ENCODE measurements at places on chromosomes 6 and 20.

GRCh38 chr20:15482525-15482924 lies 1090.7 kb downstream of the KIF16B start:
- DNase-seq = no peak

DNA sequence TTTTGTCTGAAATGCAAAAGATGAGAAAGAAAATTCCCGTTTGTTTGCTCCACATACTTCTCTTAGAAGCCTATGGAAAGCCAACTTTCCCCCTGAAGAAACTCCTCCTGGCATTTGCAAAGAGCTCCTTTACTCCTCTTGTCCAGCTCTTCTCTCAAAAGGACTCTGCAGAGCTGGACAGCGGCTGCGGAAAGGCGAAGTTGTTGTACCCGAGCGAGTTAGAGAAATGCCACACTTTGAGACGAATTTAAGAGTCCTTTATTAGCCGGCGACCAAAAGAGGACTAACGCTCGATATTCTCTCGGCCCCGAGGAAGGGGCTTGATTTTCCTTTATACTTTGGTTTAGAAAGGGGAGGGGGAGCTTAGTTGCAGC lies 157.8 kb downstream of the TRIM27 start:
- no peak for DNase-seq

- no peak for DNase-seq
Measured at GRCh38 chr20:19937651-19938420, 79.3 kb upstream of the NAA20 start.

- DNase-seq = peak; percentile 87
Measured at GRCh38 chr20:1313236-1313964, 15.5 kb downstream of the SDCBP2 start.

GRCh38 chr6:157962601-157963302 lies 18.9 kb upstream of the SYNJ2 start:
- DNase-seq = no peak

- DNase-seq = no peak
Measured at GRCh38 chr6:165321555-165322145, 12.2 kb upstream of the C6orf118 start.

GRCh38 chr6:36666826-36667591 lies 11.5 kb upstream of the CDKN1A start:
- peak; percentile 97 for DNase-seq

DNA sequence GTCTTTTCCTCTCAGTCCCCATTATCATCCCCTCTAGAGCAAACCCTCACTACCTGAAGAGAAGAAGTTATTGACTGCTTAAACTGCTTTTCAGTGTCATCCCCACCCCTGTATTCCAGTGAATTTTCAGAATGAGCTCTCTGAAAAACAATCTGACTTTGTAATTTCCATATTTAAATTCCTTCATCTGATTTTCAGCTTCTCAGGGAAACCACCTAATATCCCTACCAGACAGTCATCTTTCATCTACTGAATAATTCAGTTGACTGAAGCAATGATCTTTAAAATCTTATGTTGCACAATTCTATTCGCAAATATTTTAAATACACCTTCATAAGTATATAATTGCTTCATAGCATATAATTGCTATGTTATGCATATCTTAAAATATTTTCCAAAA lies 258.7 kb downstream of the HTR1B start:
- DNase-seq = no peak
